Fibroblast of skin of back (primary cell): ENCODE measurements at places on chromosomes 6 and 20.

DNA sequence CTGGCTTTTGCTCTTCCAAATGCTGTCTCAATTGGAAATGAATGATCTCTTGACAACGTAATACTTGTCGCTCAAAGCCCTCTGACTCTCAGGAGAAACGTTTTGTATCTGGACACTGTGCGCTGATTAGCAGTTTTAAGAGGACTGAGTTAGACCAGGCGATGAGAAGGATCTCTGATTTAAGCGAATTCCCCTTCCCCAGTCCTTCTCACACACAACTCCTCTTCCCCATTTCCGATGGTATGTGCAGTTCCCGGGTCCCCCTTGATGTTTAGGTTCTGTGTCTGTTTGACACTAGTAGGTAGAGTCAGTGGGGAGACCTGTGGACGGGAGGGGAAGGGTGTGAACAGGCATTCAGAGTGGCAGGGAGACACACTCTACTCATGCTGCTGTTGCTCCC lies 2.5 kb downstream of the ZDHHC14 start:
- no peak for DNase-seq

DNA sequence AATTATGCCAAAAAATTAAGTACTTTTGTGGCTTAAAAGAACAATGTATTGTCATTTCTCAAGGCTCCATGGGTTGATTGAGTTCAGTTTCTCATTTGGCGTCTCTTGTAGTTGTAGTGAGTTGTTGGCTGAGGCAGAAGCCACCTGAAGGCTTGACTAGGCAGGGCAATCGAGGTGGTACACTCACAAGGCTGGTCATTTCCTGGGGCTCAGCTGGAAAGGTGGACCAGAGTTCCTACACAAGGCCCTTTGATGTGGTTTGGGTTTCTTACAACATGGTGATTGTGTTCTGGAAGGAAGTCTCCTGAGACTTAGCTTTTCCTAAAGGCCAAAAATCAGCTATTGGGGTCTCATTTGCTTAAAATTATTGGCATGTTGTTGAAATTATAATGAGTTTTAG lies 22.6 kb downstream of the MAS1 start:
- no peak for DNase-seq

- DNase-seq, result peak; percentile 2
Measured at GRCh38 chr20:21435576-21435975, 38.2 kb upstream of the NKX2-4 start.

GRCh38 chr6:15672818-15673217 lies 10.0 kb upstream of the DTNBP1 start:
- DNase-seq, result no peak

DNA sequence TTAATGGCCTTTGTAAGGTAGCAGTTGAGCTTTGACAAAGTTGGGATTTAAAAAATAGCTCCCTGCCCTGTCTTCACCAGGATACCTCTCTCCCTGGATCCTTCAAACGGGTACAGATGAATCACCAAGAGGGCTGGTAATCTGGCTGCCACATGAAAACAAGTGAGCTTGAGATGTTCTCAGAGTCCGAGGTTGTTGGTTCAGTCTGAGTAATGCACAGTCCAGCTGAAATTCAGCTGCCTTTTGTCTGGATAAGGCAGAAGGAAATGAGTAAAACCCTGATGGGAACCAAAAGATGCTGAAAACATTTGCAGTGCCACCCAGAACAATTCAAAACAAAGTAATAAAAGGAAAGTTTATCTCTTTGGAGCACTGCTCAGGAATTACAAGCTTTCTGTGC lies 86.8 kb downstream of the GJA1 start:
- DNase-seq, result peak; percentile 99

- DNase-seq, result no peak
Measured at GRCh38 chr6:119162134-119162775, 83.8 kb upstream of the FAM184A start.

GRCh38 chr6:52019881-52020280 lies 67.5 kb downstream of the PKHD1 start:
- DNase-seq, result no peak

GRCh38 chr6:11953641-11954040 lies 58.5 kb upstream of the HIVEP1 start:
- no peak for DNase-seq

DNA sequence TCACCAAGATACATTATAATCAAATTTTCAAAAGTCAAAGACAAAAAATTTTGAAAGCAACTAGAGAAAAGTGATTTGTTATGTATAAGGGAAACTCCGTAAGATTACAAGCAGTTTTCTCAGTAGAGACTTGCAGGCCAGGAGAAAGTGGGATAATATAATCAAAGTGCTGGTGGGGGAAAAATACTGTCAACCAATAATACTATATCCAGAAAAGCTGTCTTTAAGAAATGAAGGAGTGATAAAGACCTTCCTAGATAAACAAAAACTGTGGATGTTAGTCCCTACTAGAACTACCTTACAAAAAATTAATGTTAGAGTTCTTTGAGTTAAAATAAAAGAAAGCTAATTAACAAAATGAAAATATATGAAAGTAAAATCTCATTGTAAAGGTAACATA lies 79.7 kb downstream of the SYNE1 start:
- DNase-seq, result no peak

- peak; percentile 46 for DNase-seq
Measured at GRCh38 chr6:128932061-128932460, 49.1 kb downstream of the LAMA2 start.

DNA sequence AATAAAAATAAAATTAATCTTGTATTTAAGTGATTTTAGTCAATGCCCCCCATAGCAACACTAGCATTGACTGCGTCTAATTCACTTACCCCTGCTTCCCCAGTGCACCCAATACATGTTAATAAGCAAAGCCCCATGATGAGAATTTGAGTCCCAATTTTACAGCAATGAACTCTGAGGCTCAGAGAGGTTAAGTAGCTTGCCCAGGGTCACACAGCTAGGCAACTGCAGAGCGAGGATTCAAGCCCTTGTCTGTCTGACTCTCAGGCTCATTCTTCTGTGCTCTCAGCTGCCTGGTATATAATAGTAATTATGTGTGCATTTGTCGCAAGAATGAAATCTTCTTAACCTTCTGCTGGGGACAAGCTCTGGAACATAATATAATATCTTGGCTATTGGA lies 8.5 kb downstream of the PABPC1L start:
- DNase-seq, result no peak

DNA sequence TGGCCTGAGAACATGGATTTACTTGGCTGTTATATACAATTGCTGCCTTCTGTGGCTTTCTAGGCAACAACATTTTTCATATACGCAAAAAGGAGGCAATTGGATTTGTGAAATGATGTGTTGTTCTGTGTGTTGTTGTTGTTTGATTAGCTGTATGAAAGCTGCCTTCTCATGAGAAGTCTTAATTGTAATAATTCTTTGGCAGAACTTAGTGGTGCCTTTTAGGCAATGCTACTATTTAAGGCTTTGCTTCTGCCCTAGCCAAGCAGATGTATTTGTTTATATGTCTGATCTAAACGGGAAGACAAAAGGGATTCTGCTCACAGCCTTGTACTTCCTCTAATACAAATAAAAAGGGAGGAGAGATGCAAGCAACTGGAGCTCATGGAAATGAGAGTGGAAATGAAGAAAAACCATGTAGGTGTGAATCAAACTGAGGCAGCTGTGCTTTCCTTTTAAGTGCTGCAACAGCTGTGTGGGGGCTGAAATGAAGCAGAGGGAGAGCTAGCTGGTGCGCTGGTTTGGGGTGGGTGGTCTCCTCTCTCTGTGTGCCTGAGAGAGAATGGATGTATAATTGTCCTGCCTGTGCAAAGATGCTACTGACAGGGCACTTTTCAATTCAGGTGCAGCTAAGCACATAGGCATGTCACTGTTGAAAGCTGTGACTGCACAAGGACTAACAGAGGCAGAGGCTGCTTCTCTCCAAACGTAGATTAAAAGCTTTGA lies 386.9 kb upstream of the MAN1A1 start:
- no peak for DNase-seq

DNA sequence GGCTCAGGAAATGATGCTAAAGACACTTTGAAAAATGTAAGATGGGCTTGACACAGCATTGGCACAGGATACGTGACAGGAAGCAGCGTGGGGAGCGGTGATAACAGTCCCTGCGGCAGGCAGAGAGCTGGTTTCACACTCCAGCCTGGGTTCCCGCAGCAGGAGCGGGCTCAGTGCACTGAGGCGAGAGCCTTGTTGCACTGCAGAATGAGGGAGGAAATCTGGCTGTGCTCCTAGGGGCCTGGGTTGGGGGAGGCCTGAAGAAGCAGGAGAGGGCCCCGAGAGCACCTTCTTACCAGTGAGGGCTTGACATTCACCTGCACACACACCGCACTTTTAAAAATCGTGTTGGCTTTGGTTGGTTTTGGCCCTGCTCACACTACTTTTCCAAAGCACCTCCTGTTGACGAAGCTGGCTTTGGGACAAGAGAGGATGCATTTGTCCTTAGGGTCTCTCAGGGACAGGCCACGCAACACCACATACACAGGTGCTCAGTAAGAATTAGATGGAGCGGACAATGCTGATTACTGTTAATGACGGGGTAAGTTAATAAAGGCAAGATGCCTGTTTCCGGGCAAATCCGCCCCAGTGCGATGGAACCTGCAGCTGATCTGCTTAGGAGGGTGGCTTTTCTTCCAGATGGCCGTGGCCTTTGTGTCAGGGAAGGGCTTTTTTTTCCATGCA lies 49.4 kb upstream of the ARMC2 start:
- DNase-seq, result no peak

DNA sequence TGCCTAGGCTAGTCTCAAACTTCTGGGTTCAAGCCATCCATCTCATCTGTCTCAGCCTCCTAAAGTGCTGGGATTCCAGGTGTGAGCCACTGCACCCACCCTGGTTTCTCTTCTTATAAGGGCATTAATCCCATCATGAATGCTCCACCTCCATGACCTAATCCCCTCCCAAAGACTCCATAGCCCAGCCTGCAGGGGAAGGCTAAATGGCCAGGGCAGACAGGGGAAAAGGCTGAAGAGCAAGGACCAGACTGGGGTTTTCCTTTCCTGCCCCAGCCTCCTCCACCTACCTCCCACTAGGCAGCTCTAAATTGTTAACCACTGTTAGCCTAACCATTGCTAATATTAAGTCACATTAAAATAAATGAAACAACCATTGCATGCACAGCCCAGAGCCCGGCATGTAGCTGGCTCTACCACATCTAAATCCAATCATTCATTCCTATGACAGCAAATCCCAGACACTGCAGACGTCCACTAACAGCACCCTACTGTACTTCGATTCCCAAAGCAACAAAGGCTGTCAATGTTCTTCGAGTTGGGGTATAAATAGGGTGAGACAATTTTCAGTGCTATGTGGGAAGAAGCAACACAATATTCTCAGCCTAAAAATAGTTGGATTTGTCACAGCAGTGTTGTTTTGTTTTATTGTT lies 243.2 kb upstream of the ARID1B start:
- no peak for DNase-seq

- DNase-seq, result no peak
Measured at GRCh38 chr6:145838305-145838704, 23.7 kb upstream of the FBXO30 start.

DNA sequence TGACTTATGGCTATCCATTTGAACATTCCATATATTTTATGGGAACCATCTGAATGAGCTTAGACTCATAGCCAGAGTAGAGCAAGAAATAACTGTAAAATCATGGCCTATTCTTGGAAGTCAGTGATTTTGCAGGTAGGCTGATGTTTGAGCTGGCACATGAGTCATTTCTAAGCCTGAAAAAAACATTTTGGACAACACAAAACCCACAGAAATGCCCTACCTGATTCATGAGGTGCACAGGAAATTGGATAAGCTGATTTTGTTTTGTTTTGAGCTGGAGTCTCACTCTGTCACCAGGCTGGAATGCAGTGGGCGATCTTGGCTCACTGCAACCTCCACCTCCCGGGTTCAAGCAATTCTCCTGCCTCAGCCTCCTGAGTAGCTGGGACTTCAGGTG lies 443.0 kb downstream of the PKHD1 start:
- no peak for DNase-seq

- DNase-seq, result no peak
Measured at GRCh38 chr6:13931797-13932402, 7.1 kb downstream of the RNF182 start.

DNA sequence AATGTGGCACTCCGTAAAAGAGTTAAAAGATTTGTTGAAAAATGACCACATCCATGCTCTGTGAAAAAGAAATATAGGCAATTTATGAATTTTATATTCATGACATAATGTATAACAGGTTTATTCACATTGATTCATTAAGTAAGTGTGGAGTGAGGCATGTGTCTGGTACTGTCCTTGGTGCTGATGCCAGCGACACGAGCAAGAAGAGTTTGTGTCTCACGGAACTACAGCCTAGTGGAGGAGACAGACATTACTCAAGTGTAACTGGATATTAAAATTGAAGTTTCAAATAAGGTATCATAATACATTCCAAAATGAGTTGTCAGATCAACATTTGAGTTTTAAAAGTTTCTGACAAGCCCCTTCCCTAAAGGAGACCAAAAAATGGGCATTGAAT lies 158.2 kb upstream of the PRND start:
- DNase-seq, result peak; percentile 79

DNA sequence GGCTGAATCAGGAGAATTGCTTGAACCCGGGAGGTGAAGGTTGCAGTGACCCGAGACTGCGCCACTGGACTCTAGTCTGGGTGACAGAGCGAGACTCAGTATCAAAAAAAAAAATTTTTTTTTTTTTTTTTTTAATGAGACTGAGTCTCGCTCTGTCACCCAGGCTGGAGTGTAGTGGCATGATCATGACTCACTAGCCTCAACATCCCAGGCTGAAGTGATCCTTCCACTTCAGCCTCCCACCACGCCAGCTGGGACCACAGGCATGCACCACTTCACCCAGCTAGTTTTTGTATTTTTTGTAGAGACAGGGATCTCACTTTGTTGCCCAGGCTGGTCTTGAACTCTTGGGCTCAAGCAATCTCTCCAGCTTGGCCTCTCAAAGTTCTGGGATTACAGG lies 53.3 kb downstream of the MYO6 start:
- DNase-seq, result peak; percentile 66

DNA sequence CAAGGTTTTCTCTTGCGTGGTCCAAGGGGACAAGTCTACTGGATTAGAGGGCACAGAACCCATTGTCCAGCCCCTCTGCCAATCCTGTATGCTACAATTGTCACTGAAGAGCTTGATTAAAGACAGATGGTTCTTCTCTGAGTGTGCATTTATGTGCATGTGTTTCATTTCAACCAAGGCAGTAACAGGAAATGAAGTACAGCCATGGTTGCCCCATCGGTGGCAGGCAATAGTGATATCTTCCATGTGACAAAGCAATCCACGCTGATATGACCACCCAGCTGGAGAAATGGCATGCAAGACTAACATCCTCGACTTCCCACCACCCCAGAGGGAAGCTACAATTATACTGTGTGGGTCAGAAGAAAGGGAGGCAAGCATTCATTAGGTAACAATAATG lies 85.5 kb downstream of the UNC5CL start:
- DNase-seq, result peak; percentile 41
